Panc1 (cell line): ENCODE measurements at places on chromosomes 2 and 18.
A peak's percentile ranks its signal among the peaks of the same experiment; 100 is the strongest.

DNA sequence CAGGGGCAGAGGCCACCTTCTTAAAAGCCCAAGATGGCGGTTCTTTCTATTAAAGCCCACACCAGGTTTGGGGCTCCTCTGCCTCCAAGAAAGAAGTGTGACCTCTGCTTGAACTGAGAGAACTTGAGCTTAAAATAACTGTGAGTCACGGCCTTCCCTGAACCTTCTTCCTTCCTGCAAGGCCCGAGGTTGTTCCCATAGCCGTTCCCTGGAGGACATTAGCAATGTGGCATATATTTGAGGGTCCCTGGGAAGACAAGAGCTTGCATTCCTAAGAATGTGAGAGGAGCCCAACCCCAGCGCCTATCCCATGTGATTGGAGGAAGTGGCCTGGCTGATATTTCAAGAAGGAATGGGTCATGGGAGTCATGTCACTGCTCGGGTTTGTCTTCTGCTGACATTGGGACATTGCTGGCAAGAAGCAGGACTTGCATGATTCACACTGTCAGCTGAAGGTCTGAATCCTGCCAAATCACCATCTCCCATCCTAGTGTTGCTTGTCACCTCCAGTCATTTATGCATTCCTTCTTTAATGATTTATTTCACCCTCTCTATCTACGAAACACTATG, 168.1 kb downstream of the TRIB2 start:
- DNase-seq, result peak; percentile 8

GRCh38 chr18:29259838-29260237, 1082.9 kb upstream of the CDH2 start:
- no peak for DNase-seq

DNA sequence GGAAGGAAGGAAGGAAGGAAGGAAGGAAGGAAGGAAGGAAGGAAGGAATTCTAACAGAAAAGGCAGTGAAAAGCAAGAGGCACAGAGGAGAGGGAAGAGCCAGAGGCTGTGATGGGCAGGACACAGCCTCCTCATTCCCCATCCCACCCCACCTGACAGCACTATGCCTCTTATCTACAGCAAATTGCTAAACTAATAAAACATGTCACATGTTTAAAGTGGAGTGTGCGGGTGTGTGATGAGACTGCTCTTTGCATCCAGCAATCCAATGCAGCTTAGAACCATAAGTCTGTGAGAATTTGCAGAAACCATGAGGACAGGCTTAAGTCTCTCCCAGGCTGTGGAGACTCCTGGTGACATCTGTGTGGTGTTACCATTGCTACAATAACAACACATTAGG, 108.4 kb upstream of the ALK start:
- DNase-seq, result no peak

DNA sequence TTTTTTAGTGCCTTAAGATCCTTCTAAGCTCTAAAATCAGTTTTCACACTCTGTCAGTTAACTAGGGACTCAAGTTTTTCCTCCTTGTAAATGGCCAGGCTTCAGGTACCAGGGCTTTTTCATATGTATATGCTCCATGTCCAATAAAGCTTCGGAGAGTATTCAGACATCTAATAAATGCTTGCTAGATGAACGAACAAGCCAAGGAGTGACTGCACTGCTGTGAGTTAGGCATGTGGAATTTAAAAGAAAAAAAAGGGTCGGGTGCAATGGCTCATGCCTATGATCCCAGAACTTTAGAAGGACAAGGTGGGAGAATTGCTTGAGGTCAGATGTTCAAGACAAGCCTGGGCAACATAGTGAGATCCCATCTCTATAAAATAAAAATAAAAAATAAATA, 81.9 kb downstream of the CDH2 start:
- DNase-seq, result no peak

GRCh38 chr18:12011199-12011956, 30.1 kb downstream of the IMPA2 start:
- no peak for DNase-seq

DNA sequence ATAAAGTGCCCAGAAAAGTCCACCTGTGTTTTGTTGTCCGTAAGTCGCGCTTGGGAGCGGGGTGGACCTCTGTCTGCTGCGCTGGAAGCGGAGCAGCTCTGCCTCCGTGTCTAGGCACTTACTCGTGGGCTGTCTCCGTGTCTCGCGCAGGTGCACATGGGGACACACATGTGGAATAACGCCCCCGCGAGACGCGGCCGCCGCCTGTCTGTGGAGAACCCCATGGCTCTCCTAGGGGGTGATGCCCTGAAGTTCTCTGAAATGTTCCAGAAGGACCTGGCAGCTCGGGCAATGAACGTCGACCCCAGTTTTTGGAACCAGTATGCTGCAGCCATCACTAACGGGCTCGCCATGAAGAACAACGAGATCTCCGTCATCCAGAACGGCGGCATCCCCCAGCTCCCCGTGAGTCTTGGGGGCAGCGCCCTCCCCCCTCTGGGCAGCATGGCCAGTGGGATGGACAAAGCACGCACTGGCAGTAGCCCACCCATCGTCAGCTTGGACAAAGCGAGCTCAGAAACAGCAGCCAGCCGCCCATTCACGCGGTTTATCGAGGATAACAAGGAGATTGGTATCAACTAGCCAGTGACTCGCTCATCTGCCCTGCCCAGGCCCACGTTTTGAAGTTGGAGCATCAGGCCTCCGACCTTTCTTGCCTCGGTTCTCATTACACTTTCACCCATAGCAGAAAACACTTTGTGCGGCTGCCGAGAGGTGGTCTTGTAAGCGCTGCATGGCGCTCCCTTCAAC, 17.3 kb downstream of the SALL3 start:
- no peak for DNase-seq

DNA sequence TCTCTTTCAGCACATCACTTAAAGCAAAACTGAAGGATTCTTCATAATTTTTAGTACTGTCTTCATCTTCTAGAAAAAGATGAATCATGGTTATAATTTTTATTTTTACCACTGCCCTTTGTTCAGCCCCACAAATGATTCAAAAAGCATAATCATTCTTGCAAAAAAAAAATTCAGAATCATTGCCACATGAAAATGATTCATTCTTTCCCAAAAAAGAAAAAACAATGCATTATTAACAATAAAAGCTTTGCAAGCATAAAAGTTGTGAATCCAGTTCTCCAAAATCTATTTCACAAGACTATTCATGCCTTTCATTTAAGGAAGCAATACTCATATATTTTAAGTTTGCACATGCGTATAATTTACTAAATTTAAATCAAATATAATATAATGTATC, 204.8 kb downstream of the RBM43 start:
- DNase-seq, result no peak

- DNase-seq, result no peak
Observed at GRCh38 chr2:72116081-72116533, 31.6 kb downstream of the CYP26B1 start.

GRCh38 chr18:47254341-47254939, 3.0 kb upstream of the SKOR2 start:
- DNase-seq, result no peak

DNA sequence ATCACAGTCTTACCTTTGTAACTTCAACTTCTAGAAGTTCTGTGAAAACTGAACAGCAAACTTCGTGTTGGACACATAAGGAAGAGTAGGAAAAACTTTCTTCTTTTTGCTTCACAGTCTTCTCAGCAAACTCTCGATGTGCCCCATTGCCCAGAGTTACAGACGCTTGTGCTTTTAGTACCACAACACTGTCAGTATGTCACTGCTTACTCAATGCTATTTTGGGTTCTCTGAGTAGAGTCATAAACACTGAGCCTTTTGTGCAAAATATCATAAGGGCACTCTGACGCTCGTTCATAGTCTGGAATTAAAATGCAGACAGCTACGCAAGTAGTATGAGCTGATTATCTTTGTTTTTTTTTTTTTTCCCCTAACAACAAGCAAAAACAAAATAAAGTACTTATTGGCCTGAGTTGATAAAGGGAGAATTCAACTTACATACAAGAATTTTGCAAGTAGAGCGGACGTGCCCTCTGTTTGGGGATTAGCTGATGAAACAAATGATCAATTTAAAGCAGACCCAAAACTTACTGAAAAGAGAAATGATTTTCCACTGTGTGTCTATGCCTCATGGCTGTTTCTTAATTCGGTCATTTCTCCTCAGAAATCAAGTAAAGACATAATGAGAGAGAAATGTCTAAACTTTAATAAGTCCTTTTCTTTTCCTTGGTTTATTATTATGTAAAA, at the start of gene CDH19:
Gene CDH19, minus strand, starts transcription at position 150 of the 687 bp plus-strand sequence. CDS start 31,886 bp downstream, outside the sequence.
- no peak for DNase-seq

GRCh38 chr18:11246495-11247300, 97.3 kb upstream of the PIEZO2 start:
- no peak for DNase-seq

- DNase-seq, result no peak
Observed at GRCh38 chr18:62844850-62845643, 129.7 kb downstream of the PHLPP1 start.

GRCh38 chr2:221204699-221205098, 367.4 kb downstream of the EPHA4 start:
- no peak for DNase-seq

GRCh38 chr2:218720048-218721041, 9.7 kb downstream of the TTLL4 start:
- no peak for DNase-seq

GRCh38 chr2:217861334-217861877, 141.4 kb downstream of the TNS1 start:
- no peak for DNase-seq

DNA sequence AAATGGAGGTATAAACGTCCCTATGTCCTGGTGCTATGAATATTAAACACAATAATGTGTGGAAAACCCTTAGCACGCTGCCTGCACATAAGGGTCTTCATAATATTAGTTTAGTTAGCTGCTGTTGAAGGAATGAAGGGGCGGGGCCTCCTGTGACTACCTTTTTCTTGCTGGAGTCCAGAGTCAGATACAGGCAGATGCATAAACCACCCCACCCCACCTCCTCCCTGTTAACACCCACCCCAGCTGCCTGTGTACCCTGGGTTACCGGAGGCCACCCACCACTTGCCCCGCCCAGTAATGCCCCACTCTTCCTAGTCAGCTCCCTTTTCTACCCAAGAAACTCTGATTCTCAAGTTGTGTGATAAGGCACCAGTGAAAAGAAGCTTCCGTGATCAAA, 158.4 kb downstream of the EN1 start:
- DNase-seq, result no peak

- peak; percentile 61 for DNase-seq
Observed at GRCh38 chr2:8598295-8599165, 83.3 kb upstream of the ID2 start.

DNA sequence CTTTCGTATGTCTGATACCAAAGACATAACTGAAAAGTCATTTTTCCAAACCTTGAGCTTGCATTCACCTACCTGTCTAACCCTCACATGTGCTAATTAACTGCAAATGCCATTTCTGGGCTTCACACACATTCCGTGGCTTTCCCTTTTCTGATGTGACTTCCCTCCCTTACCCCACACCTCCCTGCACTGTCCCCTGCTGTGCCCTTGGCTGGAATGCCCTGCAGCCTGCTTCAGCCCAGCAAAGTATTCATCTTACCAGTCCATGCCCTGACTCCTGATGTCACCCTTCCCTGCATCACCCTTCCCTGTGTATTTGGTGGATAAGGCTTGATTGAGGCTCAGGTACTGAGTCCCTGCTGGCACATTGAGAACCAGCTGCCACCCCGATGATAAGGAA, 12.2 kb downstream of the RETSAT start:
- no peak for DNase-seq

GRCh38 chr18:12236934-12237832, 17.0 kb upstream of the CIDEA start:
- peak; percentile 13 for DNase-seq

- no peak for DNase-seq
Observed at GRCh38 chr18:25176518-25177042, 175.4 kb downstream of the ZNF521 start.

DNA sequence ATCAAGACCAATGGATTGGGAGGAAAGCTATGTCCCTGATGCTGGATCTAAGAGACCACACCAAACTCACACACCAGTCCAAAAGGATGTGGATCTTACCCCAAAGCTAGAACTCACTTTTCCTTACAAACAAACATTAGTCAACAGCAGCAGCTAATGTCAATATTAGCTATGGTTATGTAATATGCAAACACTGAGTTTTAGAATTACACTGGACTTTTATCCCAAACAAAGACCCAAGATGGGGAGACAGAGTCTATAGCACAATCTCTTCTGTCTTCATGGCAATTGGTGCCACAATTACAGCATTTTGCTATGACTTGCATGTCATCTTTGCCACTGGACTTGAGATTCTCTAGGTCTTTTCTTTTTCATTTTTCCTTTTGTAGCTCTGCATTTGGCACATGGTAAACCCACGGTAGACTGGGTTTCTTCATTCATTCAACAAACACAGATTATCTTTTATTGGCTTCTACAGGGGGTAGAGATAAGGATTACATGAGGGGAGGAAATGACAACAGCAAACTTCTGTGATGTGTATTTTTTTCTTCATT, 59.0 kb downstream of the SPRED2 start:
- DNase-seq, result no peak

DNA sequence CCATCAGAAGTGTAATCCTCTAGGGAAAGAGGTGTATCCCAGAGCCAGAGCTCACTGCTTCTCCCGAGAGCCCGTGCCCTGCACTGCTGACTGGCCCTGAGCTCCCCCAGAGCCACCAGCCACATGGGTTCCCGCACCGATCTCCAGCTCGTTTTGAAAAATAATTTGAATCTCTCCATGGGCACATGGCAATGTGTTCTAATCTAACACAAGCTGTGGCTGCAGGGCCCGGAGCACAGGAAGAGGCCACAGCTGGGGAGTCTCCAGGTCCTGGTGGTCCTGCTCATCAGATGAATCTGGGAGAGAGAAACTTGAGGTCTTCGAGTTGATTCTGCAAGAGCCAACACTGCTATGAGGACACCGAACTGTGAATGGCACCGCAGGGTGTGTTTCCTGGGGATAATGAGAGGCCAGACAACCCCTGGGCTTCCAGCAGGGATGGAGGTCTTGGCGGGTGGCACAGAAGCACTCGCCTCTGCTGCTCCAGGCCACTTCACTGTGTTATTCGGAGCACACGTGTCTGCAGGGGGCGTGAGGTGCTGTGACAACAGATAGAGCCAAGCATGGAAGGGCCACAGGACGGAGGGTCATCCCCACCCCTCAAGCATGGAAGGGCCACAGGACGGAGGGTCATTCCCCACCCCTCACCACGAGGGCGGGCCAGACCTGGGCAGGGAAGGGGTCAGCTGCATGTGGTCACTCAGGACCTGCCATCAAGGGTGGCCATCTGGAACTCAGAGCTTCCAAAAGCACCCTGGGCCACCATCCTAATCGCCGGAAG, 196.8 kb downstream of the NDUFA10 start:
- DNase-seq, result no peak

DNA sequence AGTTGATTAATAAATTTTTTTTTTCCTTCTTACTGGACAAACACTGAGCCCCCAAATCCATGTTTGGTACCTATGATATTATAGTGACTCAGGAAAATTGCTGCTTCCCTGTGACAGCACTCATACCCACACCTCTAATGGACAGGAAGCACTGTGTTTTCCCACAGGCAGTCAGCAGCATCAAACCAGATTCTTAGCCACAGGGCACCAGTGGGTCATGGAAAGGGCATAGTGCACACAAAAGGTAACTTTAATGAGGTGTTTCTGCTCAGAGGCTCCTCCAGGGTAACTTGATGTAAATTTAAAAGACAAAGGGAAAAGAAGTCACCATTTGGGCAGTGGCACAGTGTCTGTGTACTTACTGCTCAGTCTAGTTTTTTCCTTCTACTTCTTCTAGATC, 34.1 kb downstream of the SERPINB11 start:
- no peak for DNase-seq
